WTC11 (cell line): ENCODE measurements at places on chromosomes 1 and 21. TPM values are rescaled to one million over a fixed set of nuclear protein-coding genes. Genes with fewer than 3 reads are reported as not detected.

DNA sequence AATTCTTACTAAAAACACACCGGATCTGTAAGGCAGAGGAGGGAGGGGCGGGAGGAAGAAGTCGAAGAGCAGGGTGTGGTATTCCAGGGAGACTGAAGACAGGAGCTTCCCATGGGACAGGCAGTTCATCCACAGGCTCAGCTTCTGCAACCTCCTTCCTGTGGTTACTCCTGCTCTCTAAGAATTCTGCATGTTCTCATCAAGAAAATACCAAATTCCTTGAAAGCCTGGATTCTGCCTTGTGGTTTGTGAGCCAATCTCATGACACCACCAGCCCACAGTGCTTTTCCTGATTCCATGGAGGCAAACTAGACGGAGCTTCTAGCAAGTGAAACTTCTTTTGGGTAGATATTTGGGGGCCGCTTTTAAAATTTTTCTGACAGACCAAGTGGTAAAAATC, 1.1 kb upstream of the ST6GALNAC3 start:
- H3K36me3 ChIP-seq, result no peaks in the 10 kb centered on the region
- peaks cover 25% of the 10 kb centered on the region for H3K27me3 ChIP-seq
- H3K4me3 ChIP-seq, result peak overlapping the region; percentile 39
- DNase-seq, result no peak
- H3K27ac ChIP-seq, result no peak overlapping the region

- peaks cover 54% of the 10 kb centered on the region for H3K36me3 ChIP-seq
- no peaks in the 10 kb centered on the region for H3K27me3 ChIP-seq
- H3K4me3 ChIP-seq, result no peak overlapping the region
- H3K27ac ChIP-seq, result no peak overlapping the region
- DNase-seq, result no peak
- H3K4me1 ChIP-seq, result peaks cover 23% of the 10 kb centered on the region
Measured at GRCh38 chr1:206451134-206451686, 19.1 kb upstream of the IKBKE start.

- H3K4me3 ChIP-seq, result no peak overlapping the region
- peaks cover 10% of the 10 kb centered on the region for H3K4me1 ChIP-seq
- H3K27me3 ChIP-seq, result no peaks in the 10 kb centered on the region
- DNase-seq, result no peak
- peak overlapping the region; percentile 45; the same call in 1 of the 2 replicates for H3K27ac ChIP-seq
Measured at GRCh38 chr1:6367381-6368012, 26.1 kb downstream of the ACOT7 start.

- peaks cover 2% of the 10 kb centered on the region for H3K36me3 ChIP-seq
- H3K4me1 ChIP-seq, result 0 out of 2 replicates have a peak, but pooled peaks cover 3% of the 10 kb centered on the region
- no peak overlapping the region for H3K27ac ChIP-seq
- no peak for DNase-seq
Measured at GRCh38 chr21:38837806-38838461, 32.2 kb downstream of the ETS2 start.

- no peaks in the 10 kb centered on the region for H3K36me3 ChIP-seq
- no peaks in the 10 kb centered on the region for H3K27me3 ChIP-seq
- DNase-seq, result no peak
- H3K27ac ChIP-seq, result no peak within 1 kb of the TSS
- H3K4me1 ChIP-seq, result no peaks in the 10 kb centered on the region
Measured at GRCh38 chr1:196774603-196775002, at the start of gene CFHR3. Gene CFHR3, plus strand, starts transcription at chr1:196774840. Its CDS starts 47 bp downstream, at chr1:196774887.

DNA sequence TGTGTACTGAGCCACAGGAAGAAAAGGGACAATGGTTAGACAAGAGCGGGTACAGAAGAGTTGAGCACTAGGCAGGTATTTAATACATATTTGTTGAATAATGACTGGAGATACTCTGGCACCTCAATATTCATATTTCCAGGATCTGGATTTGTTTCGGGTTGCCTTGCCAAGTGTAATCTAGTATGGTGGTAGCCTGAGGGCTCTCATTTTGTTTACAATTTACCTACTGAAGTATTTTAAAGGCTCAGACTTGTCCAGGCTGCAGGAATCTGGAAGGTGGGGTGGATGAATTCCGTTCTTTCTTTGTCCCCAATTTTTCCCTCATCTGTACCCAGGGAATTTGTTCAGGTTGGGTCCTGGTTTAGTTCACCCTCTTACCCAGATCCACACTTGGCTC, 95.0 kb downstream of the CACHD1 start:
- H3K4me1 ChIP-seq, result peaks cover 65% of the 10 kb centered on the region
- peaks cover 8% of the 10 kb centered on the region for H3K36me3 ChIP-seq
- H3K27me3 ChIP-seq, result no peaks in the 10 kb centered on the region
- no peak overlapping the region for H3K4me3 ChIP-seq
- H3K27ac ChIP-seq, result 0 out of 2 replicates have a peak overlapping the region, but pooled peaks have one; percentile 71

LAX1 gene
- not detected in 3 replicates for total RNA-seq

PTGFRN gene
- total RNA-seq, result 38.2 to 39.6 TPM (median 38.7 TPM) in 3 replicates

CYP4Z1 gene
- total RNA-seq, result not detected in 3 replicates
